Activated CD8-positive, alpha-beta memory T cell treated with anti-CD3 and anti-CD28 coated beads for 1 hour (primary cell): ENCODE measurements at places on chromosomes 4 and X.

DNA sequence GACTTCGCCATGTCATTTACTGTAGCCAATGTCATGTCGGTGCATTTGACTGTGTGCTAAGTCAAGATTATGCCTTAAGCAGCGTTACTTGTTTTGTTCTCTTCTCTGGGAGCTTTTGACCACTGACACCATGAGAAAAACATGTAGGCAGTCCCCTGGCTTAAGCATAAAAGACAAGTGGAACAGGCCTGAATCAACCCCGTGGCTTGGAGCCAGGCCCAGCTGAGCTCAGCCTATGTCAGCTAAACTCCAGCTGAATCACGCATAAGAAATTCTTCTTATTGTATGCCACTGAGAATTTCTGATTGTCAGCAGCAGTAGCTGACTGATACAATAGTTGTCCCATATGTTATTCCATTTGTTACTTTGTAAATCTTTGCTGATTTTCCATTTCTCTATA is 261.9 kb downstream of the CBLL2 start:
- DNase-seq = no peak

DNA sequence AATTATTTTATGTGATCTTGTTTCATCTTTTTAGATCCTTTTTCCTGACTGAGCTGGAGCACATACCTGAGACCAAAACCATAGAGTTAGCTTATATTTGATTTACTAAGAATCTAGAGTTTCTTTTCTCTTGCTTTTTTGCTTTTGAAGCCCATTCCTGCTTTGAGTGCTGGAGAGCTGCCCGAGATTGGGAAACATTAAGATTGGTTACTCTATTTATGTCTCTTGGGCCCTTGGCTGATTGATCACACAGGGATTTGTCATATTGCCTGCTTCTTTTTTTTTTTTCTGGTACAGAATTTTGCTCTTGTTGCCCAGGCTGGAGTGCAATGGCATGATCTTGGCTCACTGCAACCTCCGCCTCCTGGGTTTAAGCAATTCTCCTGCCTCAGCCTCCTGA is 73.9 kb downstream of the REPS2 start:
- no peak for DNase-seq

DNA sequence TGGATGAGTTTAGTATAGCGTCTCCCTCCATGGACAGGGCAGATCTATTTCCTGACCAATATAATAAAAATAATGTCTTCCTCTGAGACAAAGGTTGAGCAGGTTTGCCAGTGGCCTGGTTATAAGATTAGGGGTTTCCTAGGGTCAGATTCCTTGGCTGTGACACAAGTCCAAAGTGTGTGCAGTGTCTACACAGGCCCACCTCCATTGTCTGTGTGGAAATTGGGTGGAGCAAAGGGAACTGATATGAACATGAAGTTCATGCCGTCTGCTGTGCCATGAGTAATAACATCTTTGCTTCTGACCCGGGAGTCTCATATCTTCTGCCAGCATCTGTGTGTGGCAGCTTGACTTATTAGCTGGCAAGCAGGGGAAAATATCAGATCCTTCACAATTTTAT is 187.7 kb upstream of the BOD1L1 start:
- DNase-seq = no peak

DNA sequence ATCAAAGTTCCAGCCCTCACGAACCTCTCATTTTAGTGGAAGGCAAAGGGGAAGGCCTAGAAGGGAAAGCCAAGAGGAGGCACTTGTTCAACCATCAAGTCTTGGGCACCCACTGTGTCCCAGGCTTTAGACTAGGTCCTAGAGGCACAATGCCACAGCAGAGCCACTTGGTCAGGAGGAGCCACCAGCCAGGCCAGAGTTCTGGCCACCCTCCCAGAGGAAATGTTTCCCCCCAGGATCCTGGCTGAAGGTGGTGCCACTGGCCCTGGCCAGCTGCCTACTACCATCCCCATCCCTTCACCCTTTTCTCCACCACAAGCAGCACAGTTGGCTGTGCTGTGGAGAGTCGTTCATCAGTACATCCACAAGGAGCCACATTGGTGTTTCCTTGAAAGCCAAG is 34.3 kb upstream of the XPNPEP2 start:
- no peak for DNase-seq

- DNase-seq = no peak
Measured at GRCh38 chr4:158254292-158254691, 44.0 kb downstream of the TMEM144 start.

- no peak for DNase-seq
Measured at GRCh38 chrX:35622040-35622439, 176.1 kb upstream of the MAGEB16 start.

DNA sequence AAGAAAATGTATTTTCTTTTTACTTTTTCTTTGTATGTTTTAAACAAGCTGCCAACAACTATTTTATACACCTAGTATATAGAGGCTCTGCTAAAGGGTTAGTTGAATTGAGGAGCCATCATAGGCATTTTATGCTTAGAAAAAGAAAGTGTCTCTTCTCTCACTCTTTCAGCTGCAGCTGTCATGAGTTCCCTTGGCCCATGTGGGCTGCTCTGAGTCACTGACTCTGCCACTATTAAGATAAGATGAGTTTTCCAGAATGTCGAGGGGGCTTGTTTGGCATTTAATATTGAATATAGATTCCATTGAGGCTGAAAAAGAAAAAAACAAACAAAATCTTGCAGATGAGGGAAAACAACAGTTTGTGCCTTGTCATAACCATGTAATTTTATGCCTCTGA is 126.0 kb upstream of the PAQR3 start:
- DNase-seq = no peak

GRCh38 chr4:3233391-3234071 is 15.4 kb upstream of the MSANTD1 start:
- DNase-seq = no peak

GRCh38 chr4:21882051-21882839 is 66.3 kb downstream of the KCNIP4 start:
- no peak for DNase-seq

- DNase-seq = no peak
Measured at GRCh38 chrX:78384486-78384885, 57.1 kb upstream of the CYSLTR1 start.

GRCh38 chr4:166293556-166293955 is 420.5 kb downstream of the TLL1 start:
- no peak for DNase-seq

- DNase-seq = no peak
Measured at GRCh38 chrX:46580613-46581012, 7.0 kb downstream of the CHST7 start.
